ENCODE measurements at places on chromosomes 4 and X.

GRCh38 chr4:145795521-145795920 lies 115.6 kb downstream of the C4orf51 start:
- no peak for DNase-seq

DNA sequence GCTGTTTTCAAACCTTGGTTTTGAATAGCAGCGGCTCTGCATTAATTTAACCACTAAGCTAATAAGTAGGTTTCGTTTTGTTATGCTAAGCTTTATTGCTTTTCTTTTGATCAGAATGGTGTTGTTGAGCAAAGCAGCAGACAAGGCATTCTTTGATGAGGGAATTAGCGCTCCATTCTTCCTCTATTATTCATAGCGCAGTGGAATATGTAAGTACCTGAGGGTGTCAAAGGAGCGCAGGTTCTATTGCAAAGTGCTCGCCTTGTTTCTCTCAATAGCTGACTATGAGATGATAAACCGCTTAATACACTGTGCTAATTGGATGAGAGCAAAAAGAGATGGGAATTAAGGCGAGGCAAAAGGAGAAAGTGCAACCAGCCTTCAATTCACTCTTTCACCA lies 16.3 kb downstream of the ARX start:
- no peak for DNase-seq

DNA sequence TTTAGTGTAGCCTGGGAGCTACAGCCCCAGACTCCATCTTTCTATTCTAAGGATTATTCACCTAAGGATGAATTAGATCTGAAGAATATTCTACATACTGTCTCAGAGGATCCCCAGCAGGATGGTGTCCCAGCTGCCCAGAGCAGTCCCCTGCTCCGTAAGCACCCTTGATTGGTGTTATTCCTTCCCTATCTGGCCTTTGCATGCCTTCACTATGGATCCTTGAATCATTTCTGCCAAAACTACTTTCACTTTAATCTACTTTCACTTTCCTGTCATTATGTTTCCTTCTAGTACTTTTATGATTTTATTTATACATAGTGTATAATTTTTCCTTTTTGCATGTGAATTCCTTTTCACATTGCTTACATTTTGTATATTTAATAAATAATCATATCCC lies 39.2 kb downstream of the ARHGAP24 start:
- DNase-seq: no peak

- no peak for DNase-seq
These were observed 9.4 kb upstream of the CCNQ start for GRCh38 chrX:153608376-153608775.

DNA sequence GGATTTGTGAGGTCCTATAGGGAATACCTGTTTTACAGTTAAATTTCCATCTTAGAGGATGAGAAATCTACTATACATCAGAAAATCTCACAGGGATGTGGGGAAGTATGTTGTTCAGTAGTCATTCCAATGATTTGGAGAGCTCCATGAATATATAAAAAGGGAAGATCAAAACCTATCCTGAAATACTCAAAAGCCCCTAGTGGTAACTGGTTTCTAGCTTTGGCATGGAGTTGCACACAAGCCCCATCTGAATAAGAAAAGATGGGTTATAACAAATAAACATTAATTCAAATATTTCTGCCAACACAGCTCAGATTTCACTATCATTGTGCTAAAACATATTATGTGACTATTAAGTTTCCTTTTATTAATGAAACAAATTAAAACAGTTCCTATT lies 101.6 kb downstream of the FBXO8 start:
- no peak for DNase-seq

DNA sequence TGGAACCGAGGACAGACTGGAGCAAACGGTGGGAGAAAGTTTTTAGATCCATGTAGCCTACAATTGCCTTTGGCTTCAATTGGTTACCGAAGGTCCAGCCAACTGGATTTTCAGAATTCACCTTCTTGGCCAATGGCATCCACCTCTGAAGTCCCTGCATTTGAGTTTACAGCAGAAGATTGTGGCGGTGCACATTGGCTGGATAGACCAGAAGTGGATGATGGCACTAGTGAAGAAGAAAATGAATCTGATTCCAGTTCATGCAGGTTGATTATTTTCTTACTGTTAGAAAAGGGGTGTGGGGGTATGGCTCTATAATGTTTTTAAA lies 702 bp downstream of the KLHL5 start:
- DNase-seq: no peak

- DNase-seq: no peak
These were observed 54.5 kb downstream of the HTT start for GRCh38 chr4:3128976-3129375.

DNA sequence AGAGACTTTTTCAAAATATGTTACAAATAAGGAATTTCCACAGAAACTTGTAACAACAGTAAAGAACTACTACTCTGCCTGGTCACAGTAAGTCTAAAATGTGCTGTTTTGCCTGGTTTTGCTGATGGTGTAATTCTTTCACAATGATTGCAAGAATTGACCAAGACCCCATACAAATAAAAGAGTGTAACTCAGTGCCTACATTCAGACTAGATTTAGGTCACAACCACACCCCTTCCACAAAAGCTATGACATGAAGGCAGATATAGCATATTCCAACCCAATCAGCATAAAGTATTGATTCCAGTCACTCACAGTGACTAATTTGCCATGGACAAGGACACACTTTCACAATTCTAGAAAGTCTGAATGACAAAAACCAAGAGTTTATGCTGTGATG lies 53.7 kb upstream of the TMPRSS11F start:
- DNase-seq: no peak
